ENCODE measurements at places on chromosomes 6 and 20.

- DNase-seq = no peak
Measured at GRCh38 chr6:120363429-120363828, 970.9 kb downstream of the TBC1D32 start.

- DNase-seq = no peak
Measured at GRCh38 chr20:19504251-19504650, 253.8 kb upstream of the RIN2 start.

- no peak for DNase-seq
Measured at GRCh38 chr6:132919045-132919860, 104.9 kb downstream of the RPS12 start.

DNA sequence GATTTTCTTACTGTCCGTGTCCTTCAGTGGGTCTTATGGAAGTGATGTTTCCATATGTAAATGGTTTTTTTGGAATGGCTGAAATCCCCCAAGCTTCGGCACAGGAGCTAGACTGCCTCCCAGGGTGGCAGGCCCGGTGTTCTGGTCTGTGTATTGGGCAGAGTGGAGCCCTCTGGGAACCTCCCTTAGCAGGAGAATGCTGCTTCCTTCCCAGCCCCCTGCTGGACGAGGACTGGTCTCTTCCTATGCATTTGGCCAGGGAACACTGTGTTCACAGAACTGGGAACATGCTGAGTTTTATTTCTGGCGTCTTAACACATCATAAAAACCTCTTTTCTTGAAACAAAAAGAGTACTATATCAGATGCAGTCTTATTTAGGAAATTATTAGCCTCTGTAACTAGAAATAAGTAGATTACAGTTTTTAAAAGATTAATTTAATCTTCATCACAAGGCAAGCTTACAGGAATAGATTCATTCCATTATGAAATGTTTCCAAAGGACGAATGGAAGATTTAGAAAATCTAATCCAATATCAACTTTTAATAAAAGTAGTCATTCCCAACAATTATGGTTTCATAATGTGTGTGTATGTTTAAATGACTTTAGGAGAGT lies 56.6 kb downstream of the SYTL3 start:
- no peak for DNase-seq

GRCh38 chr20:24934101-24934661 lies 14.9 kb upstream of the CST7 start:
- DNase-seq = no peak

DNA sequence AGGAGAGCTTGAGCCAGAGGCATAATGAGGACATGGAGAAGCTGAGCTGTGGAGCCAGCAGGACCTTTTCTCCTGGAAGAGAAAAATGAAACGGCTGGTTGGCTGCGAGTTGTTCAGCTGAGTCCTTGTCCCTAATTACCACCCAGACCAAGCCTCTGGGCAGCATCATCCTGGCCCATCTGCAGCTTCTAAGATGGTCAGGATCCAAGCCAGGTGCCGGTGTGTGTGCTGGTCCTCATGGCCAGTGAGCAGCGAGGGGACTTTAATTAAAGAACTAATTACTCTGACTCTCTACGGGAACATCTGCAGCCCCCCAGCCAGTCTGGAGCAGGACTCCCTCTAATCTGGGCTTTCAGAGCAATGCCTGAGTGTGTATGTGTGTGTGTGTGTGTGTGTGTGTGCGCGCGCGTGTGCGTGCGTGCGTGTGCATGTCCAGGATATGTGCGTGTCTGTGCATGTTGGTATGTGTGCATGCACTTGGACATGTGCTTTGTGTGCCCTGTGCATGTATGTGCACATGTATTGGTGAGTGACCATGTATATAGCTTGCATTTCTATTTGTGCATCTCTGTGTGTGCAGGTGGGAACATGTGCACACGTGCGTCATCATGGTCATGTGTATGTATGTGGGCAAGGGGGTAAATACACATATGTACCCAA lies 173.9 kb downstream of the DHX35 start:
- no peak for DNase-seq

- DNase-seq = no peak
Measured at GRCh38 chr20:6017880-6018279, 36.0 kb downstream of the LRRN4 start.

DNA sequence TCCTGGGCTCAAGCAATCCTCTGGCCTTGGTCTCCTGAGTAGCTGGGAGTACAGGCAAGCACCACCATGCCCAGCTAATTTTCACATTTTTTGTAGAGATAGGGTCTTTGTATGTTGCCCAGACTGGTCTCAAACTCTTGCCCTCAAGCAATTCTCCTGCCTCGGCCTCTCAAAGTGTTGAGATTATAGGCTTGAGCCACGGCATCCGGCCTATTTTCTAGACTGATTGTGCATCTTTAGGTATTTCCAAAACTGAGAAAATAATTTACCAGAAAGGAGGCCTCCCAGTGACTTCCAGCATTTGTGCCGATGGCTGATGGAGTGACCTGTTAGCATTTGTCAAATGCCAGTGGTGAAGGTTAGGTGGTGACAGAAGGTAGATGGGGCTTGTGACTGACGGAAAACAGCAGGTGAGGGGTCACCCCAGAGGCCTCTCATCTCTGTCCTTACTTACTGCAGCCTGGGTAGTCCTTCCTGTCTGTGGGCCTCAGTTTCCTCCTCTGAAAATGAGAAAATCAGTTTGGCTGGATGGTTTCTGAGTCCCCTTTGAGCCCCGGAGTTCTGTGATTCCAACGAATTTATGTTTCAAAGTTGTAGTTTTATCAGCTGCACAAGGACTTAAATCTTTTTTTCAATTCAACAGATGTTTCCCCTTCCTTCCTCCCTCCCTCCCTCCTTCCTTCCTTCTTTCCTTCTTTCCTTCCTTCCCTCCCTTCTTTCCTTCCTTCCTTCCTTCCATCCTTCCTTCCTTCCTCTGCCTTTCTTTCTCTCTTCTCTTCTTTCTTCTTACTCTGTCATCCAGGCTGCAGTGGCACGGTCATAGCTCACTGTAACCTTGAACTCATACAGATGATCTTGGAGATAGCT lies 53.5 kb downstream of the TGM2 start:
- no peak for DNase-seq

DNA sequence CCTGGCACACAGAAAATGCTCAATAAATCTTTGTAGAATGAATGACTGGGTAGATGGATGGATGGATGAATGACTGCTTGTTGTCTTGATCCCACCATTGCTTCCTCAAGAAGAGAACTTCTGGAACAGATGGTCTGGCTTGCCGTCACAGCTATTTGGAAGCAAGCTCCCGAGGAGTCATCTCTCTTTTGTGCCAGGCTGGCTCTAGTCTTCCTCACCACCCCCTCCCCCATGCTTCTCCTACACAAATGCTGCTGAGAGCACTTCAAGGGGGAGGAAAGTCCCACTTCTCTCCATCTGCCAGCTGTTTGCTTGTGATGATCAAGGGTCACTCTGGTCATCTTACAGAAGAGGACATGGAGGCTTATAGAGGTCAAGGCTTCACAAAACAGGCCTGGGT lies 11.6 kb upstream of the KCNG1 start:
- DNase-seq = no peak

- DNase-seq = no peak
Measured at GRCh38 chr6:138219398-138219797, 1.1 kb upstream of the PBOV1 start.

GRCh38 chr6:1066449-1067090 lies 245.3 kb upstream of the FOXQ1 start:
- DNase-seq = no peak

- DNase-seq = no peak
Measured at GRCh38 chr6:11366934-11367637, 134.6 kb upstream of the NEDD9 start.

DNA sequence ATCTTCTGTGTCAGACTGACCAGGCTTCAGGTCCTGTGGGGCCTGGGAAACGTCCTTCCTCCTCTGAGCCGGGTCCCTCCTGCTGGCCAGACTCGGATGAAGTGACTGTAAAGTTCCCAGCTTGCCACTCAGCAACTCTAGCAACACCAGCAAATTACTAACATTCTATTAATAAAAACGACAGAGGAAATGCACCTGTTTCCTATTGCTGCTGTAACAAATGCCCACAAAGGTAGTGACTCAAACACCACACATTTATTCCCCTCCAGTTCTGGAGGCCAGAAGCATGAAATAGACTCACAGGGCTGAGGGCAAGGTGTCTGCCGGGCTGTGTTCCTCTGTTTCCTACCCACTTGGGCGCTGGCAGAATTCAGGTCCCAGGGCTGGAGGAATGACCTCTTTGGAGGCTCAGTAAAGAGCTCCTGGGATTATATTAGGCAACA lies 48.8 kb downstream of the CTCFL start:
- no peak for DNase-seq

DNA sequence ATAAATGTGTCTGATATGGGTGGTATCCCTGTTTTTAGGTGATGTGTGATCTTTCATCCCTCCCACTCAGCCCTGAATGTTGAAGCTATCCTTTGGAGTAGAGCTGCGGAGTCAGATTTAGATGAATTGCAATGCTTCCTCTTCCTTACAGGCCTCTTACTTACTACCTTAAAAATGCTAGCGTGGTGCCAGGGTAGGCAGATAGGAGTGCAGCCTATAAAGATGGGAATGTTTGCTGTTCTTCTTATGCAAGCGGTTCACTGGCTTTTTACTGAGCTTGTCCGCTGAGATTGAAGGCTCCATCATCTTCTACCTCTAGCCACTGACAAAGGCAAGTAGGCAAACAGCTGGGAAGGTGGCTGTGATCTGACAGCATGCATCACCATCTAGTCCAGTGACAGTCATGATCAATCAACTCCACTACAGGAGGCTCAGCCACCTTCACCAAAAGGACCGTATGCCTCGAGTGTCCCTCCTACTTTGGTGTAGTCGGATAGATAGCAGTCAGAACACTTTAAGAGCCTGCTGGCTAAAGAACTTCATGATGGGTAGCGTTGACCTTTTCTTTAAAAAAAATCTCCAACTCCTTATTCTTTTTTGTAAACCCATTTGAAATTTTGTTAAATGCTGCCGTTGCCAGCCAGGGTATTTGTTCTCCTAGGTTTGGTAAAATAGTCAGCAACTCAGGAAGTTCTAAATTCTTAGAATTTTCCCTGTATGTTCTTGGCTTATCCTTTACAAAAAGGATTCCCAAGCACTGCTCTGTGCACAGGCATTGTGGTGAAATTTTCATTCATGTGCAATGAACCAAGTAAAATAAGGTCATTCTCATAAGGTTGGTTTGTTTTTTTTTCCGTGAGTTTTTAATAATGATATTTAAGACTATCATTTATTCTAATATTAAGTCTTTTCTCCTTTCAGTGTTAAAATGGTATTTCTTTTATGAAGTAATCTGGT lies 169.6 kb downstream of the MTHFD1L start:
- no peak for DNase-seq

DNA sequence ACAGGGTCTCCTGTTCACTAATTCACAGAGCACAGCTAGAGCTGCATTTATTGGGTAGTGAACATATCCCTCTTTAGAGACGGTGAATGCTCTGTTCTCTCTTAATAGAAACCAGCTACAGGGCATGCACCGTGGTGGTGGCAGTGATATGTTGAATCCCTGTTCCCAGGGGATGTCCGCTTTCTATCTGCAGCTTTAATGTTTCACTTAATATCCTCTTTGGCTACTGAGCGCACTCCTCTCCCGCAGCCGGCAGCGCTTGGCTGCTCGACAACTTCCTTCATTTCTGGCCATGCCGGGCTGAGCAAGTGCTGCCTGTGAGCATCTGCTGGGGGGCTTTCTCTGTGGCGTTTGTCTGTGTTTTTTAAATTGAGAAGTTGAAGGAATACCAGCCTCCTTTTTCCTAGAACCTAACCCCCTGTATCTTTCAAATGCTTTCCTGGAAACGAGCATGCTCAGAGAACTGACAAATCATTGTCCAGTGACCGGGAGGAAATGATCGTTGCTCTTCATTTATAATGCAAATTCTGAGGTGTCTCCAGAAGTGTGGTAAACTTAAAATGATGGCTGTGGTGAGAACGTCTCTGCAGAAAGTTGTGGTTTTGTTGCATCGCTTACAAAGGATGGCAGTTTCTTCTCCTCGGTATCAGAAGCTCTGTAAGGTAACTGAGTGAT lies 297.9 kb downstream of the UTRN start:
- DNase-seq = peak; percentile 22

DNA sequence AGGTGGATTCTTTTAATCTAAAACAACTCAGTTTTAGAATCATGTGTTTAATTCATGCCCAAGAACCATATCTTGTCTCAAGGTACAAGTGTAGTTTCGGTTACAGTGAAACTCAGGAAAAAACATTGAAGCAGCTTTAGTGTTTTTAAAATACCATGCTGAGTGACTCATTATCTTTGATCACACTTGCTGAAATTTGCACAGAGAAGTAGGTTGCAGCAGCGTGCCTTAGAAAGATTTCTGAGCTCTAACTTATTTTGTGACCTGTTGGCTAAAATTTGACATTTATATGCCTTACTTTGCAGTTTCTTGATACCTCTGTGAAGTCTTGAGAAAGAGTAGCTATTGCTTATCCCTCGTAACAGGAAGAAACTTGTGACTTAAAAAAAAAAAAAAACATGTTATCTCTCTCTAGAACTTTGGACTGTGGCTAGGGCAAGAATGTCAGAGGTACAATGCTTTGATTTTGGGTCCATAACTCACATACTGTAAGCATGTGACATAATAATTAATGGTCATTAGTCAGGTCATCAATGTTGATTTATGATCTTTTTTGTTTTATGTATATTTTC lies 34.5 kb upstream of the FUCA2 start:
- DNase-seq = no peak

- no peak for DNase-seq
Measured at GRCh38 chr20:2086177-2086979, 15.2 kb upstream of the STK35 start.

Measured in stimulated activated CD8-positive, alpha-beta memory T cell treated with anti-CD3 and anti-CD28 coated beads, Interleukin-15, amount 100 ng/mL, for 24 hours (primary cell).